ENCODE measurements at places on chromosomes 13 and 19. TPM values are rescaled to one million over a fixed set of nuclear protein-coding genes. Genes with fewer than 3 reads are reported as not detected.

Gene ATP4A
- not detected for total RNA-seq

Gene PRKCSH
- 320 TPM for total RNA-seq

Gene ZNF85
- 2.3 TPM for total RNA-seq

Gene CDX2
- total RNA-seq = 266 TPM

Gene ZNF573
- total RNA-seq = 6.0 TPM

Gene PNMA8B
- 0.61 TPM for total RNA-seq

Gene STOML3
- 0.25 TPM for total RNA-seq

Gene NKPD1
- 0.15 TPM for total RNA-seq

Gene ZNF835
- total RNA-seq = 0.55 TPM

Gene FFAR1
- 0.11 TPM for total RNA-seq

Gene ZNF578
- not detected for total RNA-seq

Gene CGB1
- not detected for total RNA-seq

Gene CLEC4G
- 1.3 TPM for total RNA-seq

Gene CDADC1
- 6.5 TPM for total RNA-seq

Gene BEST2
- 139 TPM for total RNA-seq

Gene ASPDH
- not detected for total RNA-seq

Gene ABHD17A
- 61.5 TPM for total RNA-seq

Gene MBD3L3
- not detected for total RNA-seq

Gene TUBA3C
- not detected for total RNA-seq

Gene TMEM255B
- 1.9 TPM for total RNA-seq

Gene NEK5
- not detected for total RNA-seq

Gene EXOC3L2
- 1.3 TPM for total RNA-seq

Gene APOE
- total RNA-seq = 88.2 TPM

Gene SMIM44
- total RNA-seq = 6.1 TPM

Gene IGFL2
- not detected for total RNA-seq

Gene SYNE4
- total RNA-seq = 9.0 TPM

Gene SIGLECL1
- not detected for total RNA-seq

Gene ZNF681
- 3.1 TPM for total RNA-seq

Gene CLEC17A
- total RNA-seq = 0.15 TPM

Gene TMEM238
- total RNA-seq = 83.4 TPM

Gene S1PR5
- total RNA-seq = 0.20 TPM

Gene LILRA1
- total RNA-seq = not detected

Gene TLE6
- total RNA-seq = 2.2 TPM

Gene PSG3
- total RNA-seq = not detected

Gene EFNA2
- 83.8 TPM for total RNA-seq

Gene PTPRH
- 95.7 TPM for total RNA-seq

Gene FOSB
- 4.4 TPM for total RNA-seq

Gene COL4A1
- 65.3 TPM for total RNA-seq

Gene FCER2
- 0.27 TPM for total RNA-seq

Gene PIP5K1C
- 33.1 TPM for total RNA-seq

Gene KLK8
- not detected for total RNA-seq

Gene ZNF497
- 1.6 TPM for total RNA-seq

Gene CARM1
- 58.3 TPM for total RNA-seq

Gene DAND5
- total RNA-seq = 0.50 TPM

Gene SIGLEC12
- total RNA-seq = 0.28 TPM

Gene N4BP2L1
- 10.5 TPM for total RNA-seq

Gene ZNF324B
- total RNA-seq = 4.7 TPM

Gene ZNF540
- total RNA-seq = 0.92 TPM

Gene ZNF626
- total RNA-seq = 2.2 TPM

Gene DNM2
- total RNA-seq = 446 TPM

Gene KLK14
- total RNA-seq = not detected

Gene DOCK9
- total RNA-seq = 60.4 TPM

Gene KIR3DL1
- not detected for total RNA-seq

Gene RUBCNL
- 14.9 TPM for total RNA-seq

All from left colon (tissue), 2 donors.